Thoracic aorta (tissue), 2 donors: ENCODE measurements at places on chromosomes 6 and 20.

DNA sequence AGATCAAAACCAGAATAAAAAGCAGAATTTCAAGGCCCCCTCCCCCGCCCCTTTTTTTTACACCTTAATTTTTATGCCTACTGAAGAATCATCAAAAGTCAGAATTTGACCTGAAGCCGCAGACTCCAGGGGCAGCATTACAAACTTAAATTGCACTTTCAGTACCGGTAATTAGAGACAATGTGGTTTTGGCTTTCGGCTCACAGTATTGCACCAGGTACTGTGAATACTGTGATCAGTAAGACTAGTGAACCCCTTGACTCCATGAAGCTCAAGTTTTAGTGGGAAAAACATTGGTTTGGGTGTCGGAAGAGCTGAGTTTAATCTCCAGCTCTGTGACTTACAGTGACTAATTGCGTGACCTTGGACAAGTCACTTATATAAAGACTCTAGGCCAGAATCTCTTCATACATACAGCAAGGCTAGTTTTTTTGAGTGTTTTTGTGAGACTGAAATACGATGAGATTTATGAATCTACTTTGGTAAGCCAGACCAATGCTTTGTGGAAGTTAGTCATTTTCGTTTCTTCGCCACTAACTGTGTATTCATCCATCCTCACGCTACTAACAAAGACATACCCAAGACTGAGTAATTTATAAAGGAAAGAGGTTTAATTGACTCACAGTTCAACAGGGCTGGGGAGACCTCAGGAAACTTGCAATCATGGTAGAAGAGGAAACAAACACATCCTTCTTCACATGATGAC lies 114.7 kb downstream of the SASH1 start:
- DNase-seq, result no peak

GRCh38 chr20:51070621-51071020 lies 47.7 kb upstream of the KCNG1 start:
- no peak for DNase-seq

DNA sequence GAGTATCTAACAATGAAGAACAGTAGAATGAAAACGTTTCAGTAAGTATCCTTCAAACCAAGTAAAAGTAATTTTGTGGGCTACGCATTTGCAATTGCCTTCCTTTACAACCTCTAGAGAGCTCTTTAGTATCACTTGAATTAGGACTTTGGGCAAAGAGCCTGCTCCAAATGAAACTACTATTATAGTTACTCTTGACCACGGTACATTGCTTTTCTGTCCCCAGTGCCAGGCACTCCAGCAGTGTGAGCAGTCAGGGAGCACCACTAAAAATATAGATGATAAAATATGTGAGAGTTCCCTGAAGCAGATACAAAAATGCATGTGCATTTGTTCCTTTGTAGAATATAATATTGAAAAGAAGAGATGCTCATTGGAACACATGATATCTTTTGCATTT lies 450.1 kb upstream of the MANEA start:
- no peak for DNase-seq

DNA sequence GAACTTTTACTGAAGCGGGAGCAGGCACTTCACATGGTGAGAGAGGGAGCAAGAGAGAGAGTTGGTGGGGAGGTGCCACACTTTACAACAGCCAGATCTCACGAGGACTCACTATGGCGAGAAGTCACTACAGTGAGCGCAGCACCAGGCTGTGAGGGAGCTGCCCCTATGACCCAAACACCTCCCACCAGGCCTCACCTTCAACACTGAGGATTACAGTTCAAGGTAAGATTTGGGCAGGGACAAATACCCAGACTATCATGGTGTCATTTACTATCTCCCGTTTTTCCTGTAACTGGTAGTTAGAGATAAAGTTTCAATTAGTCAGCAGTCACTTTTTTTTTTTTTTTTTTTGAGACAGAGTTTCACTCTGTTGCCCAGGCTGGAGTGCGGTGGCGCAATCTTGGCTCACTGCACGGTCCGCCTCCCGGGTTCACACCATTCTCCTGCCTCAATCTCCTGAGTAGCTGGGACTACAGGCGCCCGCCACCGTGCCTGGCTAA lies 7.8 kb downstream of the RBCK1 start:
- DNase-seq, result no peak

DNA sequence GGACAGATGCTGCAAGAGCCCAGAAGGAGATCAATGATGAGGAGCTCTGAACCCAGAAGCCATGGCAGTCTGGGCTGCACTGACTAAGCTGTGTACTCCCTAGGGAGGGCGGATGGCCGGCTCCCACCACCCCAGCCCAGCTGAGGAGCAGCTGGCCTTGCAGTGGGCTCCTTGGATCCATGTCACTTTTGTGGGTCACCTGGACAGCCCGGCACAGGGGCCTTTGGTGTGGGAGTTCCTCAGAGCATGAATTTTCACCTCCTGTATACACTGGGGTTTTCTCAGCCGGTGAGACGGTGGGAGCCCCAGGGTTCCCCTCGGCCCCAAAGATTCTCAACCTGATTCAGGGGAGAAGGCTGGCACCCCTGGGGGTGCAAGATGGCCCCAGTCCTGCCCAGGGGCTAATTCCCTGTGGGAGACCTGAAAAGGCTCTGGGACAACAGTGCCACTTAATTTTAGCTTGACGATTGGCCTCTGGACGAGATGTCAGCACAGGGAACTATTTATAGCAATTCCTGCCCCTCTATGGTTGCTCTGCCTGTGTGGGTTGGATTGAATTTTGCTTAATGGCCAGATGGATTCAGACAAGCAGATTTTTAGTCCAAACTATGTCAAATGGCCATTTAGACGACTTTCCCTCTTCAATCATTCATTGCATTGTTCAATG lies 121.6 kb upstream of the PMEPA1 start:
- no peak for DNase-seq

DNA sequence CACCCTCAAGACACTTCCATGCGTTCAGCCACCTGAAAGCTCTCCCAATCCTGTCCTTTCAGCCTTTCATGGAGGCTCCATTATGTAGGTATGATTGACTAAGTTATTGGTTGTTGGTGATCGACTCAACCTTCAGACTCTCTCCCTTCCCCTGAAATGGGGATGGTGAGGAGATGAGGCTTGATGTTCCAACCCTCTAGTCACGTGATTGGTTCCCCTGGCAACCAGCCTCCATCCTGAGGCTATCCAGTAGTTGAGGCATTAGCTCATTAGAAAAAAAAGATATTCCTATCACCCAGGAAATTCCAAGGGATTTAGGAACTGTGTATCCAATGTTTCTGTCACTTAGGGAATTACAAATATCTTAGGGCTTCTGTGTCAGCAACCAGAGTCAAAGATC lies 426.6 kb downstream of the PKHD1 start:
- no peak for DNase-seq

DNA sequence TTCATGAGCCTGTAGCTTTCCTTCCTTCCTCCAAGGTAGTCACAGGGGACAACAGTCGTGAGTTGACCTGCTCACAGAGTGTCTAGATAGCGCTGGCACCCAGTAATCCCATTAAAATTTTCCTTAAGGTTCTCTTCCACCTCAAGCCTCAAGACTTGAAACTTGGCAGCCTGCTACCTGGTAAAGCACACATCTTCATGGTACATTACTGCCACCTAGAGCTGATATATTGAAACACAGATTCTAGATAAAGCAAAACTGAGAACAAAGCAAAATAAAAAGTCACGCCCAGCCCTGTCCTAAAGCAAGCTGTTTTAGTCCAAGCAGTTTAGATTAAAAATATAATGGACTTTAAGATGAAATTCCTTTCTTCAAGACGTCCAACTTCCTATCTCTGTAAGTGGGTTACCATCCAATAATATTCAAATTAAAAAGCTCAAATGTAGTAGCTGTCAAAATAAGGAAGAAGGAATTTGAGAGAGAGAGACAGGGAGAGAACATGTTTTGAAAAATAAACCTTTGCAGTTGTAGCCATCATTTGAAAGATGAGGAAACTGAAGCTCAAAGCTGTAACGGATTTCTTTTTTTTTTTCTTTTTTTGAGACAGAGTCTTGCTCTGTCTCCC lies 50.7 kb upstream of the CD83 start:
- DNase-seq, result no peak

DNA sequence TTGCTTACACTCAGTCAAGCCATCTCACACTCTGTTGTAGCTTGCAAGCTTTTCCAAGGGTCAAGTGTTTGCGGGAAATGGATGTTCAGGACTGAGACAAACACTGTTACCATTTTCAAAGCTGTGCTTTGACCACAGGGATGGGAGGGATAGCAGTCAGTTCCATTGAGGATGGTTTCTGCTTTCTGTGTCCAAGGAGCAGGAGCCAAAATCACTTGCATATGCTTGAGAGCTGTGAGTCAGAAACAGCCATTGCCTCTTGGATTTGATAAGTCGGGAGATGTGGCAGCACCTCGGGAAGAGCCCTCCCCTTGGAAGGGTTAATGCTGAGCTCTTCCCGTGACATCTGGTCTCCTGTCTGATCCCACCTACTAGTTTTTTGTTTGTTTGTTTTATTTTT lies 85.2 kb downstream of the TCP11 start:
- DNase-seq, result no peak

DNA sequence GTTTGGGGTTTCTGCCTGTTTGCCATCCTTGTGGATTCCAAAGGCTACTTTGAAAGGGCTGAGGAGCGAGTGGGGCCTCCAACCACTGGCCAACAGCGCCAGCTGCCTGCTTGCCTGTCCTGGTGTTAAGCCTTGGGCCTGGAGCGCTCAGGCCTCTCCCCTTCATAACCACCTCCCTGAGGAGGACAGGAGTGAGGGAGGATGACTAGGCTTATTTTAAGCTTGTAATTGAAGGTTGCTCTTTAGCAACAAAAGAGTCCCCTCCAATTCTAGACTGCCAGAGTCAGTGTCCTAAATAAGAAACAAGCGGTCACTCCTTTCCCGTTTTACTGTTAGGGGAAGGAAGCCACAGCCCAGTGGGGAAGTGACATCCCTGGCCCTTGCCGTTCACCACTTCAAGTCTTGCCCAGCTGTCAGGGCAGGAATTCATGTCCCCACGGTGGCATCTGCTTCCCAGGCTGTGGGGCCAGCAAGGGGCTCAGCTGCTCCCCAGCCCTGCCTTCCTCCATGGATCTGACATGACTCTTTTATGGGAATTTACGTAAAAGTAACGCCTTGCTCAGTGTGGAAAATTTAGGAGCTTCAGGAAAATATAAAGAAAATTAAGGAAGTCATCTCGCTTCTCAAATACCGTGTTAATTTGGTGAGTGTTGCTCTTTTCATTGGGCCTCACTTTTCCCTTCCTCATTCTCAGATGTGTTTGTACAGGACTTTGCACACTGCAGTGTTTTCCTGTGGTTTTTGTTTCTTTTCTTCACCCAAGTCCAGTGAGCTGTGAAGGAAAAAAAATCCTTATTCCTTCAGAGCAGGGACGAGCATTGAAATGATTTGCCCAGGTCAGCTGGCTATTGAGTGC lies 57.8 kb downstream of the SSR1 start:
- DNase-seq, result no peak

- no peak for DNase-seq
Observed at GRCh38 chr6:5205035-5205507, 55.7 kb downstream of the LYRM4 start.

DNA sequence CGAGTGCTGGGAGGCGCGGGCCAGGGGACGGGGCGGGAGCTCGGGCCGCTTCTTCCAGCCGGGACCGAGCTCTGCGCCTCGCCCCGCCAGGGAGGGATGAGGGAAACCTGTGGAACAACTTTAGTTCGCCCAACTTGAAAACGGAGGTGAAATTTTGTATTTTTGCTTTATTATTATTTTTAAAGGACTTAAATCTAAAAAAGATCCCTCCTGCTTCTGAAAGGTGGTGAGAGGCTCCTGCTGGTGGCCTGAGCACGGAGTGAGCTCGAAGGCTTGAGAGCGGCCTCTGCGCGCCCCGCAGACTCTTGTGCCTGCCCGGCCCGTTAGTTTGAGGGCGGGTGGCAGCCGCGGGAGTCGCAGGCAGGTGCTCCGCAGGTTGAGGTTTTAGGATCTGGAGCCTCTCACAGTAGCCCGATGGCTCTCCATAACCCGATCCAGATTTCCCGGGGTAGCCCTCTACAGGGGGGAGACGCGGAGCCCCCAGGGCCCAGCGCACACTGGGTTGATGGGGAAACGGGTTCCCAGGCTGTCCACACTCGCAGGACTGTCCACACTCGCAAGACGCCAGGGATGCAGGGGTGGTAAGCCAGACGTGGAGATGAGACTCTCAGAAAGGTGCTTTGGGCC lies 46.2 kb upstream of the SUPT3H start:
- no peak for DNase-seq

DNA sequence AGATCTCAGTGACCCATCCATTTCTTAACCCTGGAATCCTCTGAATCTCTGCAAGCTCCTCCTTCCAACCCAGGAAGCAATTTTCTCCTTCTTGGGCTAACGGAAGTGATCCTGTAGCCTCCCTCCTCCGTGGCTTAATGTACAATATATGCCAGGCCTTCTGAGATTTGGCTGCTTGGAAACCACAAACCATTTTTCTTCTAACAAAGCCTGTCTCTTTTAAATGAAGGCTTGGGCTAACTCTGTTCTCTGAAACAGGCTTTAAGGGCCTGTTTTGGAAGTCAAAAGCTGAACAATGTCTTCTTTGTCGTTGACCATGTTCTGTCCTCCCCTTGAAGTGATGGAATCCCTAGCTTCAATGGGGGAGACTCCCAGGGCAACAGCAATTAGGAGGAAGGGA lies 14.9 kb downstream of the FYN start:
- no peak for DNase-seq

DNA sequence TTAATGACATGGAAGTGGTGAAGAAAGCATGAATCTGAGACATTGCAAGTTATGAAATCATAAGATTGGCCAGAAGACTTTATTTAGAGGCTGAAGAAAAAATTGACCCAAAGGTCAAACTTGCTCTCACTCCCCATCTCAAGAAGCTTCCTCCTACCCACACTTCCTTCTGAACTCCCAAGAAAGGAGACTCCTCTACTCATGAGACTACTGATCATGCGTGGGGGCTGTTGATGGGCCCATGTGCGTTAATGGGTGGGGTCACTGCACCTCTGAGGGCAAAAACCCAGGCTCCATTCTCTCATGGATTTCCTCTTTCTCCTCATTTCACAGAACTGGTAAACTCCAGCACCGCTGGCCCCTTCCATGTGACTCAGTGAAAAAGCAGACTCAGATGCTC lies 470.6 kb upstream of the ARID1B start:
- DNase-seq, result no peak

GRCh38 chr6:30914854-30915590 lies 984 bp downstream of the VARS2 start:
- DNase-seq, result no peak

DNA sequence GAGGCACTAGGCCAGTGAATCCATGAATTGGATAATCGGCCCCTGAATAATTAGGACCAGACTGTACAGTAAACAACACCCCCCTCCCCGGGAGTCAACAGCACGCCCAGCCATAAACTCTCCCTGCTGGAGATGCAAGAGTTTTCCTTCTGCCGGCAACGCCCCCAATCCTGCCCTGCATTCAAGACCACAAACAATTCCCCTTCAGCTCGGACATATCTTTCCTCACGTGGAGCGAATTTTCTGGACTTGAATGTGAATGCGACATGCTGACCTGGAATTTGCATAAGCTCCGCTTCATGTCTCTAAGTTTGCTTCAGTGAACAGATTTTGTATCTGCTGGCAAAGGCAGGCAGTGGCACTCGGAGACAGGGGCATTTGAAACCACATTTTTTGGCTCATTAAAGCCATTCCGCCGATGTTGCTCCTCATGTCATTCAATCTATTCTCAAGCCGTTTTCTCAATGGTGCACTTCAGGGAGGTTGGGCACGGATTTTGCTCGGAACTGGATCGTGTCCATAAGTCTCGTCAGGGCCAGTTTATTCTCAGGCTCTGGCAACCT lies 38.0 kb upstream of the GMPR start:
- DNase-seq, result no peak
